Umbilical cord (tissue), 2 donors: ENCODE measurements at places on chromosomes 6 and 20.
A peak's percentile ranks its signal among the peaks of the same experiment; 100 is the strongest.

GRCh38 chr6:163085426-163085825 is 329.1 kb upstream of the QKI start:
- DNase-seq = no peak

- DNase-seq = no peak
Observed at GRCh38 chr20:45419188-45420091, 3.5 kb downstream of the PIGT start.

DNA sequence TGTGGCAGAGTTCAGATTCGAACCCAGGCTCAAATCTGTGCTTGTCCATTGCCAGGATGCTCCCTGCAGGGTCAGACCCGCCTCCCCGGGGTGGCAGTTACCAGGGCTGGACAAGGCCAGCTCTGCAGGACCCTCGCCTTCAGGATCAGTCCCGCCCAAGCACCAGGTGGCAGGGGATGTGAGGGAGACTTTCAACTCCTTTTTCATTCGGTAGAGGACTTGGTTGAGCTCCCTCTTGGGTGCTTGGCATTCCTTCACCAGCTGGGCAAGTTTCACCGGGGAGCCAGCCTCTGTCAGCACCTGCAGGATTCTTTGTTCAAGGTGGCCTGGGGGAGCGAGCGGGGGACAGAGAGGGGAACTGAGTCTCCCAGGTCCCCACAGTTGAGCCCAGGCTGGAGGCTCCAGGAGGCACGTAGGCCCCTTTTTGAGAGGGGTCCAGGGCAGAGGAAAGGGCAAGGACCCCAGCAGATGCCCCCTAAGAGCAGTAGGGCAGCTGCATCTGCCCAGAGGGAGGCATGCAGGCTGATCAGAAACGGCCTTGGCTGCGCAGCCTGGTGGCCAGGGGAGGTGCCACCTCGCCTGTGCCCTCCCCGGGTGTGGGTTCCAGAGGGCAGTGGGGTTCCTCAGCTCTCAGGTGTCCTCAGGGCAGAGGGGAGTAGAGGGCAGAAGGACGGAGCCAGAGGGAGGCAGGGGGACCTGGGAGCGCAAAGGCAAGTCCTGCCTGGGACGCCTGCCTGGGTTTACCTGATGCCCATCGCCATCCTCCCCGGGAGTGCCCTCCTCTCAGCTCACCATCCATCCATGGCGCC is 3.9 kb downstream of the ZBP1 start:
- DNase-seq = no peak

DNA sequence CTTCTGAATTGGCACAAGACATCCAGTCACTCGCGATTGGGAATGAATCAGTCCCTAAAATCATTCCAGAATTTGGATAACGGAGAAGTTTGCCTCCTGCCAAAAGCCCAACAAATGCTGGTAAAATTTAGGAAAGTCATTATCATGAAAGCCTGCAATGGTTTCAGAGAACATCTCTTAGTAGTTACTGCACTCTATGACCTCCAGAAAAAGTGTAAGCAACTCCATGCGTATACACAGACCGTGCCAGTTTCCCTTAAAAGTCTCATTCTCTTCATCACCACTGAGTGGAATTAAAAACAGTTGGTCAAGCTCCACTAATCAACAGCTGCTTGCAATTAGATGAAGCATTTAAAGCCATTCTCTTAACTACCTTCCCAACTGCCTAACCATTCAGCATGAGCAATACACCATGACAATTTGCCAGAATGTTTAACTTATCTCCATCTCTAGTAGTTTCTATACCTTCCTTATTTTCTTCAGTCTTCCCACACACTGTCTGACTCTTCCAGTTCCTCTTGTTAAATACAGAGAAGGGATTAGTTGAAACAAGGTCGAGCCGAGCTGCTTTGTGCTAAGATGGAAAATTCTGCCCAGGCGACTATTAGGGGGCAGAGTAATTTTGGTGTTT is 183.6 kb upstream of the PRDM1 start:
- DNase-seq = no peak

GRCh38 chr6:35427851-35428321 is 24.3 kb upstream of the FANCE start:
- DNase-seq = no peak

- DNase-seq = no peak
Observed at GRCh38 chr6:15556711-15557110, 106.1 kb downstream of the DTNBP1 start.

DNA sequence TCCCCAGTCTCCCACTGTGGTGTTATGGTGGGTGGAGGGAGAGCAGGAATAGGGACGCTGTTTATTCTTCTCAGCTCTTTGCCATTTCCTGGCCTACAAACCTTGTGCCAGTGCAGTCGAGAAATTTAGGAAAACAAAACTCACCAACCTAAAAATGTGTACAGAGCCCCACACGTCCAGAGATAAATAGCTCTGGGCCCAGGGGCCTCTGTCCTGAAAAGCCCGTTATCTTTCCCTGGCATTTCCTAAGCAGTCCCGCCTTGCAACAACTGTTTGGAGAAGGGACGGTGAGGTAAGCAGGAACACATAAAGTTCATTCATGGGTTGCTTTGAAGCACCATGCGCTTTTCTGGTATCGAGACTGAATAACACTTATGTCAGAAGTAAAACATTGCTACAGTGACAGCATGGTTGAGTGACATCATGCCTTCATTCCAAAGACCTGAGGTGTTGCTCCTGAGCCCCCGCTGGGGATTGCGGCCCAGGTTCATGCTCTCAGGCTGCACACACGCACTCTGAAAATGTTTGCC is 80.1 kb upstream of the NXT1 start:
- peak; percentile 66 for DNase-seq

DNA sequence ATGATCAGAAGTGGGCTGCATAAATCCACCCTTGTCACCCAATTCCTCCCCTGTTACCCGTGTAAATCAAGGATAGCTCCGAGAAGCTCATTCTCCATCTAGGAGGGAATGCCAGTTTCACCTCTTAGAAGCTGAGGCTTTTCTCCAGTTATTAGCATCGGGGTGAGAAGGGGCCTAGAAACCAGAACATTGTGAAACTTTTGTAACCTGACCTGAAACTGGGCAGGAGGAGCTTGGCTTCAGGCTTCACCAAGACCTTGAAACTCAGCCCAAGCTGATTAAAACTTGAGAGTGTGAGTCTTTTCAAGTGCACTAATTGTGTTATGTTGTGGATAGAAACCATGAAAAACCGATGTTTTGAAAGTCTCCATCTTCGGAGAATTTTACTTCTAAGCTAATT is 103.1 kb downstream of the BMP2 start:
- DNase-seq = no peak

- DNase-seq = no peak
Observed at GRCh38 chr6:47587493-47587892, 109.9 kb downstream of the CD2AP start.

DNA sequence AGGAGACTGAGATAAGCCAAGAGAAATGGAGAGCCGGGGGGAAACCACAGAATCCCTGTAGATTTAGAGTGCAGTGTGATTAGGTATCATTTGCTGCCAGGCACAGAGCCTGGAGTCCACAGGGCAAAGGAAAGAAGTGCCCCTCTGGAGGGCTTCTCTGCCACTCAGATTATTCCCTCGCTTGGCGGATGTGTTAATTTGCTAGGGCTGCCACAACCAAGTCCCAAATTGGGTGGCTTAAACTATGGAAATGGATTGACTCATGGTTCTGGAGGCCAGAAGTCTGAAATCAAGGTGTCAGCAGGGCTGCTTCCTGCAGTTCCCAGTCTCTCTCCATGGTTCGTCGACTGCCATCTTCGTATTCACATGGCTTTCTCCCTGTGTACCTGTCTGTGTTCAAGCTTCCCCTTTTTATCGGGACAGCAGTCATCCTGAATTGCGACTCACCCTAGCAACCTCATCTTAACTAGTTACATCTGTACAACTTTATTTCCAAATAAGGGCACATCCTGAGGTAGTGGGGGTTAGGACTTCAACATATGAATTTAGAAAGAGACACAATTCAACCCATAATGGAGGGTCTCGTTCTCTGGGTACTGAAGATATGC is 122.2 kb downstream of the ANKRD60 start:
- no peak for DNase-seq

GRCh38 chr20:50390685-50391443 is 119.3 kb upstream of the PTPN1 start:
- DNase-seq = no peak

- no peak for DNase-seq
Observed at GRCh38 chr6:43216200-43216599, 13.1 kb downstream of the DNPH1 start.

DNA sequence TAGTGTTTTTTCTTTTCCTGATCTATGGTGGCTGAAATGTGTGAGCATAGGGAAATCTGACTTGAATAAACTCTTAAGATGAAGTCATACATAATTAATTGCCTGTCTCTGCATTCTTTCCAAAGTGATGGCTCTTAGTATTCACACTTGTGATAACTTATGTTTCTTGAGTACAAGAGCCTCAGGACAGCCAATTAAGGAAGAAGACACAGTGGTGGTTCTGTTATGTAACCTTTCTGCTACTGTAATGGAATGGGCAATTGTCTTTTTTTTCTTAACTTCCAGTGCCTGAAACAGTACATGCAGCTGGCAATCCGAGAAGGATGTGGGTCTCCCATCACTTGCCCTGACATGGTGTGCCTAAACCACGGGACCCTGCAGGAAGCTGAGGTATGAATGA is 40.1 kb downstream of the RNF144B start:
- DNase-seq = peak; percentile 19

- DNase-seq = no peak
Observed at GRCh38 chr20:8394308-8394945, 262.4 kb downstream of the PLCB1 start.

DNA sequence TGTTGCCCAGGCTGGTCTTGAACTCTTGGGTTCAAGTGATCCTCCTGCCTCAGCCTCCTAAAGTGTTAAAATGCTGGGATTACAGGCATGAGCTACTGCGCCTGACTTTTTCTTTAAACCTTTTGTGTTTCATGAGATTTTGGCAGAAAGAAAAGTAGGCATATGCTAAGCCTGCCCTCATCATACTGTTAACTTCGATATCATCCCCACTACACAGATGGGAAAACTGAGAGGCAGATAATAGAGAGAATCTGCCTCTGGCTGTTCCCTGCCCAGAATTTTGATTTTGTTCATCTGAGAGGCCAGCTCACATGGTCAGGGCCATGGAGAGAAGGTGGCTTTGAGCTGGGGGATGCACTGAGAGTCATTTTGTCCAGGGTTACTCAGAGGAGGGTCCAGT is 7.5 kb downstream of the PABPC1L start:
- DNase-seq = no peak

- no peak for DNase-seq
Observed at GRCh38 chr6:84728602-84729001, 35.8 kb downstream of the TBX18 start.

DNA sequence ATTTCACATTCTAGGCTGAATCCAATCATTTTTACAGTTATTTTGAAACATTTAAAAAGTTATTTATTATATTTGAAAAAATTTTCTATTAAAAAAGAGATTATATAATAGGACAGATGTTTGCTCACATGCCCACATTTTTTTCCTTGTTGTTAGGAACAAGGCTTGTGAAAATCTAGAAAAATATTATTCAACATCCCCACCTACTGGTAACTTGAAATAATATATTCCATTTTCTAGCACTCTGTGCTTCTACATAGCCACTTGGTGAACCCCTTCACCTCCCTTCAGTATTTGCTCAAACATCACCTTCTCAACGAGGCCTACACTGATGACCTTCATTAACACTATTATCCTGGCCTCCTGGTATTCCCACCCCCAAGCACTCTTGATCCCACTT is 18.3 kb upstream of the GPRC6A start:
- peak; percentile 41 for DNase-seq

DNA sequence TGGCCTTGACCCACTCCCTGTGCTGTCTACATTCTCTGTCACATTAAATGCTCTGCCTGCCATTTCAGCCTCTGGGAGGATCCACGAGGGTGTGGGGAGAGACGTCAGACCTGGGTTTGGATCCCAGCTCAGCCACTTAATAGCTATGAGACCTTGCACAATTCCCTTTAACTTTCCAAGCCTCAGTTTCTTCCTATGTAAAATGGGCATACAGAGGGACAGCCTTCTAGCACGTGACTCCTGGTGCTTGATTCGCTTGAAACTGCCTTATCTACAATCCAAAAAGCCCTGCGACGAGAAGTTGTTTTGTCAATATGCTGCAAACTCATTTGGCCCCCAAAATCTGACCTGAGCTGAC is 40.0 kb downstream of the TOX2 start:
- no peak for DNase-seq

DNA sequence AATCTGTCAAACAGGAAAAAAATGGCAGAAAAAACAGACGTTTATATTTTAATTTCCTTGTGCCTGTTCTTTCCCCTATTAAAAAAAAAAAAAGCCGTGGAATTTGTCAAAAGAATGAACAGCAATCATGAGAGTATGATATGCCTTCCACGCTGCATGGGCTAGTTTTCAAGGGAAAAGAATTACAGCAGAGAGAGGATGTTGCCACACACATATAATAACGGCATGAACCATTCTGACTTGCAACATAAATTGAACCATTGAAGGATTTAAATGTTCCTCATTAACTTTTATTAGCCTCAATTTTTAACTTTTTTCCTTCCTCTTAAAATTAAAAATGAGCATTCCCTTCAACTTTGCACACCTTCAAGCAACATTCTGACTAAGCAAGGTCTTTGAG is 301.8 kb downstream of the FOXC1 start:
- no peak for DNase-seq

- no peak for DNase-seq
Observed at GRCh38 chr6:106360989-106361430, 493 bp downstream of the CRYBG1 start.

DNA sequence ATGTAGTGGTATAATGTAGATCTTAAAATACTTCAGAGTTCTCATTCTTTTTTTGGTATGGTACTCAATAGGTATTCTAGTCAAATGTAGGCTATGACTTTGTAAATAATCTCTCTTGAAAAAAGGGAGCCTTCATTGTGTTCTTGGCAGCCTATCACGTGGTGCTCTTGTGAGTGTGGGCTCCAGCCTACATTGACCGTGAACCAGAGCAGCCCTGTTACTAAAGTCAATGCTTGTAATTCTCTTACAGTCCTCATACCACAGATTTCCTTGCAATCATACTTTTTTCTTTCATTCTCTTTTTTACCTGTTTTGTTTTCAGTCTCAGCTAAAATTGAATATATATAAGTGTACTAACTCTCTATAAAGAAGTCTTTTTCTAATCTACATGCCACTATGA is 31.1 kb downstream of the ARID1B start:
- DNase-seq = no peak

DNA sequence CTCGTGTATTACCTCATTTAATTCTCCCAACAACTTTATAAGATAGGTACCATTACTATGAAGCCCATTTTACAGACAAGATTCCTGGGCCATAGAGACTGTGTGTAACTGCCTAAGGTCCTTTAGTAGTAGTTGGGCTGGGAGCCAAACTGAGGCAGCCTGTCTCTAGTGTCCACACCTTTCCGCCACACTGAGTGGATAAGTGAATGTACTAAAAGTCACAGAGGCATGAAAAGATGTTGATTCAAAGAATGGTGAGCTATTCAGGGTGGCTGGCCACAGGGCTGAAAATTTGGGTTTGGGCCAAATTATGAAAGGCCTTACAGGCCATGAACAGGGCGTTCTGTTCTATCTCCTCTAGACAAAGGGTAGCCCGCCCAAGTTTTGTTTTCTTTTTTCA is 11.0 kb downstream of the CD24 start:
- no peak for DNase-seq
